ENCODE measurements at places on chromosomes 1 and 21.

GRCh38 chr1:172272087-172272486 lies 148.4 kb upstream of the C1orf105 start:
- no peak for DNase-seq

DNA sequence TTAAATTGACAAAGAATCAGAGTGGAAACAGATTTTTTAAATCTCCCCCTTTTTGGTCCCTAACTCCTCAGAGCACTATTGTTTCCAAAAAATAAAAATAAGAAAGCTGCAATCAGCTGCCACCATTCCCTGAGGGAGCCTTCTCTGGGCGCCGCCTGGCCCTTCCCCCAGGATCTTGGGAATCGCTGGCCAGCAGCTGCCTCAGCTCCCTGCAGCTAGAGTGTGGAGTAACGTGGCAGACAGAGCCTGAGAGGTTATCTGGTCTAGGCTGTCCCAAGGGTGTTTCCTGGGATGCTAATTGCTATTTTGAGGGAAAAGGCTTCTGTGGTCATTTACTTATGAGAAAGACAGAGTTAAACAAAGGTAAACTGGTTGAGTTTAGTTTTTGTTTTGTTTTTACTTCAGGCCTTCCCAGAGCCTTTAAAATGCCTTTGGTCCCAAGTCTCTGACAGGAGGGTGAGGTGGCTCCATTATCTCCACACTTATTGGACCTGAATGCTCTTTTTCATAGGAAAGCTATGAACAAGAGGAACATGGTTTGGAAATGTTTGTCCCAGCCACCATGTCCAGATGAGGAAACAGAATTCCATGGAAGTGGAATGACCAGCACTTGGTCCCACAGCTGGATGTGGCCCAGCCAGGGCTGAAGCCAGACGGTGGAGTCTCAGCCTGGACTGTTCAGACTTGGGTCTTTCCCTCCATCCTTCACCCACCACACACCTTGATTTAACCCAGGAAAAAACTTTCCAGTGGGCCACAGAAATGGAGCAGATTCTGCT lies 14.1 kb upstream of the KIAA1614 start:
- DNase-seq: no peak

DNA sequence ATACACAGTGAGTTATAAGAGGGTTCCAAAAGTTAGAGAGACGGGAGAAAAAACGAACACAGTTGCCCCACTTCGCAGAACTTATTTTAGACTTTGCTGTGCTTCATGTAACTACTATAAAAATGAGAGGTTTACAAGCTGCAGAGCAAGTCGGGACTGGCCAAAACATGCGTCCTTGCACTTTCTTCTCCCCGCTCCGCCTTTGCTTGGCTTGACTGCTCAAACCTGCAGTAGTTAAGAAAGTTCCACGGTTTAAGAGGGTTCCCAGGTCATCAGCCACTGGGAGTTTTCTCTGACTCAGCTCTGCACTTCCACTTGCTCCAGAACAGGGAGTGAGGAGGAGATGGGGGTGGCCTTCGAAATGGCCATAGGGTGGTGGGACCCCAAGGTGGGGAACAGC lies 36.2 kb downstream of the CLIC6 start:
- no peak for DNase-seq

DNA sequence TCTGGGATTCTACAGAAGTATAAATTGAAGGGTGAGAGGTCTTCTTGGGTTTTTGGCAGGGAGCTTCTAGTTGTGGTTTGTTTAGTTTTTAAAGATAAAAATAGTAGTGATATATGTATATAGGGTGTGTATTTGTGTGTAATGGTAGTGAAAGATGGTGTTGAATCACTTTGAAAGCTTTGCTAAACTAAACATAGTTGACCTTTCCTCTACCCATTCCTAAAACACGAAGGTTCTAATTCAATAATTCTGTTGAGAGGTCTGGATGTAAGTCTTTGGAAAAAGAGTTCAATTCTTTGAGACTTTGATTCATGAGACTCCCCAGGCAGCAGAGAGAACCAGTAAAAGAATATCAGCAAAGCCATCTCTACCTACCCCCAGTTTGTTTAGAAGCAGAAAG lies 247.9 kb upstream of the DUSP10 start:
- no peak for DNase-seq

DNA sequence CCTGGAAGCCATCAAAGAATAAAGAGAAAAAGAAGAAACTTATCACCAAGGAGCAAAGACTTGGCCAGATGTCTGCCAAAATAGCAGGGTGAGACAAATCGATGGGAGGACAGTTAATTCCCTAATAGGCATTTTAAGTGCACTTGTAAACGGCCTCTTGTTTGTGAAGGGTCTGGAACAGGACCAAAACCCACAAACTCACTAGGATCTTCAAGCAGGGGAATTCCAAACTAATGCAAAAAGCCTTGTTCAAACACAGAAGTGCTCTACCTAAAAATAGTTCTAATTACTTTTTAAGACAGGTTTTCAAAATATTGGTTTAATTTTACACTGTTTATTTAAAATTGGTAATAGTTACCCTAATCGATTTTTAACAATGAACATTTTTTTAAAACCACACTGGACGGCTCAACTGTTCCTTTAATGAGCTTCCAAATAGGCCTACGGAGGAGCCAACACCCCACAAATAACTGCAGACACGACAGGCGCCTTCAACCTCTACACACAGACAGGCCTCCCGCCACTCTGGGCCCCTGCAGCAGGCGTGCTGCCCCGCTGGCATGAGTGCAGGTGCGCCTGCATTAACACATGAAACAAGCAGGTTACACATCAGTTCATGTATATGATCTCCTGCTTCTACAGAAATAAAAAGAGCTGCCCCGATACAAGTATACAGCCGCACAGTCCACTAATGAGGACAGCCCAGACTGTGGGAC lies 15.8 kb downstream of the UBE2G2 start:
- peak; percentile 93 for DNase-seq

DNA sequence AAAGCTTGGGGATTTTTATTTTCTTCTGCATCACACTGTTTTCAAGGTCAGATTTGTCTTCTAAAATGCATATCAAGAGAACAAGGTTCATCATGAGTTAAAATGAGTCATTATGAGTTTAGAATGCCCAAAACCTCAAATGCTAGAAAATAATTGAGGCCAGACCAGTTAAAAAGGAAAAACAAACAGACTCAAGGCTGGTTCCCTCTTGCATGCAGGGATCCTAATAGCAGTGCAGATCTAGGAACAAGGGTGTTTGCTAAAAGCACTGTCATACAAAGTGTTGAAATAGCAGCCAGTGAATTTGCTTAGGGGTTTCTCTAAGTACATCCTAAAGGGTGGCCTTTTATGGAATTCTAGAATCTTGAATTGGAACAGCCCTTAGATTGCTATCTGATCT lies 15.3 kb downstream of the BEND5 start:
- DNase-seq: no peak

DNA sequence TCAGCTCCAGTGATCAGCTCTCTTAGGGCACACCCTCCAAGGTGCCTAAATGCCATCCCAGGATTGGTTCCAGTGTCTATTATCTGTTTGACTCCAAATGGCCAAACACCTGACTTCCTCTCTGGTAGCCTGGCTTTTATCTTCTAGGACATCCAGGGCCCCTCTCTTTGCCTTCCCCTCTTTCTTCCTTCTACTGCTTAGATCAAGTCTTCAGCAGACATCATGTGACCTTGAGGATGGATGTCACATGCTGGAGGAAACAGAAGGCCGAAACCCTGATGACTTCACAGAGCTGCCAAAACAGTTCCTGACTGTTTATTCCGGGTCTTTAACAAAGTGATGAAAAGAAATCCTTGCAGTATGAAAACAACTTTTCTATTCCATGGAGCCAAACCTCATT lies 24.4 kb upstream of the WDR26 start:
- DNase-seq: no peak

DNA sequence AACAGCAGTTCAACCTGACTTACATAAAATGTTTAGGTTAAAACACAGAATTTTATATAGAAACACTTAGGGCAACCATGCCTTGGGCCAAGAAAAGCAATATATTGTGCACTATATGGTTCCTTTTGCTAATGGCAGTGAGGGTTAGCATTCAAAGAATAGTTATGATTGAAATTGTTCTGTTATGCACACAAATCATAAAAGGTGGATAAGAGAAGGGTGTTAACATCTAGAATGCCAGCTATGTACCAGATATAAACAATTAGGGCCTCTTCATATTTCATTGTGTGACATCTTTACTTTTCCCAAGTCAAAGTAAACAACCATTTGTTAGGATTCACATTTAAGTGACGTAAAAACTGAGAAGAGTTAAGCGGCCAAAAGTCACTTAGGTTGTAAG lies 308.0 kb upstream of the B3GALT2 start:
- no peak for DNase-seq

GRCh38 chr1:159947942-159948341 lies 2.5 kb upstream of the IGSF9 start:
- DNase-seq: no peak
